Activated T-helper 2 cell treated with anti-CD3 and anti-CD28 coated beads, Interferon-gamma antibody, Interleukin-2, Interleukin-4, amounts not matched to agents 10 μg/mL and 5 μg/mL and 100 μg/mL, durations not matched to agents 14 hours and 24 hours and 36 hours (primary cell): ENCODE measurements at places on chromosomes 7 and 10. TPM values are rescaled to one million over a fixed set of nuclear protein-coding genes. Genes with fewer than 3 reads are reported as not detected.

The PIP gene
- not detected in 2 replicates for total RNA-seq

The SEMA3E gene
- not detected in 2 replicates for total RNA-seq

The FAM53B gene
- total RNA-seq = 18.1 and 19.3 TPM in 2 replicates

The CPA1 gene
- total RNA-seq = not detected in 2 replicates

The INMT gene
- not detected in 2 replicates for total RNA-seq

The VTI1A gene
- total RNA-seq = 33.6 and 39.5 TPM in 2 replicates

The CRHR2 gene
- not detected in 2 replicates for total RNA-seq

GRCh38 chr10:61890430-61890829, 11.1 kb upstream of the ARID5B start:
- no peak for DNase-seq
- no peak overlapping the region for H3K4me3 ChIP-seq
- H3K27ac ChIP-seq = no peak overlapping the region
- H3K27me3 ChIP-seq = no peaks in the 10 kb centered on the region

GRCh38 chr10:61099756-61100155, 155.8 kb upstream of the RHOBTB1 start:
- no peaks in the 10 kb centered on the region for H3K36me3 ChIP-seq
- H3K4me1 ChIP-seq = peaks cover 3% of the 10 kb centered on the region

- H3K4me1 ChIP-seq = no peaks in the 10 kb centered on the region
- no peak for DNase-seq
- no peak overlapping the region for H3K4me3 ChIP-seq
- no peaks in the 10 kb centered on the region for H3K36me3 ChIP-seq
- H3K27me3 ChIP-seq = no peaks in the 10 kb centered on the region
Measured at GRCh38 chr7:68840991-68841390, 757.3 kb upstream of the AUTS2 start.

GRCh38 chr10:12797471-12798262, 203.8 kb downstream of the CCDC3 start:
- no peak for DNase-seq
- no peaks in the 10 kb centered on the region for H3K27me3 ChIP-seq
- no peak overlapping the region for H3K27ac ChIP-seq
- H3K4me1 ChIP-seq = no peaks in the 10 kb centered on the region
- H3K36me3 ChIP-seq = no peaks in the 10 kb centered on the region

DNA sequence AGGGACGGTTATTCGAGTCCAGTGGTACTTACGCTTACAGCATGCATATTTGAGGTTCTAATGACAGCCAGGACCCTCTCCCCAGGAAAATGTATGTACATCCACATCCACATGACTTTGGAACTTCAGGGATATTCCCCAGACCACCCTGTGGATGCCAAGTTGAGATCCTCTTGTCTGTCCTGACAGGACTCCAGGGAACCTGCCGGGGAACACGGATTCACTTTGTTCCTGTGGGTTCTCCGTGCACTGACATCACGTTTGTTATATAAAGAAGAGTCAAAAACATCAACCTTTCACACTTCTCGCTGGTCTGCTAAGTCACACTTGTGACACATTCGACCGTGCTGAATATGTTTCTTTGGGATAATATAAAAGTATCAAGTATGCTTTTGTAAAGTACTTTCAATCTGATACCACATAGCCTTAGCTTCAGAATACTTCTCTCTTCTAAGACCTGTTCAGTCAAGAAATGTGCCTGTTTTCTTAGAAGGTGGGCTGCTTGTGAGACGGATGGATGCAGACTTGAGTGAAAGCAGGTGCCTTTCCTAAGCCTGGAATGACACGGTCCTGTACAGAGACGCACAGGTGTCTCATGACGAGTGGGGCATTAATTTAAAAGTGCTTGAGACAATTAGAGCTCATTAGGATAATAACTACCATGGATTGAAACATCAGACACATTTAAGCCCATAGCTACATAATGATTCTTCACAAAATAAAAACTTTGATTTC, 38.7 kb downstream of the CALML5 start:
- H3K27ac ChIP-seq = no peak overlapping the region
- DNase-seq = peak; percentile 4
- H3K4me1 ChIP-seq = peaks cover 7% of the 10 kb centered on the region
- H3K4me3 ChIP-seq = no peak overlapping the region

DNA sequence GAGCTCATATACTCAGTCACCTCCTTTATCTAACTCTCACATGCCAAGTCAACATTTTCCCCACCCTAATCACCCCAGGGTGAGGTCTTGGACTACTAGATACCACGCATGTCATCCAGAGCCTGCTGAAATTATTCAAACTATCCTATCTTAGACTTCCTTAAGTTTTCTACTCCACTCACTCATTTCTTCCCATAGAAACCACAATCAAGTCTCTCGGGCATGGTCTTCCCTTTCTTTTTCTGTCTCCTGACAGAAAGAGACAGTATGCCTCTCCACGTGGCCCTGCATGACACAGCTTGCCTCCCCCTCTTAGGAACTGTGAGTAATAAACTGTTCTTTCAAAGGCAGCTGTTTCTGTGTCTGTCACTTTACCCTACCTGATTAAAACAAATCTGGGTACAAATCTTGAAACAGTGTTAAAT, 29.4 kb downstream of the TAS2R41 start:
- H3K27ac ChIP-seq = no peak overlapping the region
- H3K36me3 ChIP-seq = no peaks in the 10 kb centered on the region
- H3K4me3 ChIP-seq = no peak overlapping the region
- H3K27me3 ChIP-seq = no peaks in the 10 kb centered on the region
- no peak for DNase-seq
- H3K4me1 ChIP-seq = peaks cover 4% of the 10 kb centered on the region

DNA sequence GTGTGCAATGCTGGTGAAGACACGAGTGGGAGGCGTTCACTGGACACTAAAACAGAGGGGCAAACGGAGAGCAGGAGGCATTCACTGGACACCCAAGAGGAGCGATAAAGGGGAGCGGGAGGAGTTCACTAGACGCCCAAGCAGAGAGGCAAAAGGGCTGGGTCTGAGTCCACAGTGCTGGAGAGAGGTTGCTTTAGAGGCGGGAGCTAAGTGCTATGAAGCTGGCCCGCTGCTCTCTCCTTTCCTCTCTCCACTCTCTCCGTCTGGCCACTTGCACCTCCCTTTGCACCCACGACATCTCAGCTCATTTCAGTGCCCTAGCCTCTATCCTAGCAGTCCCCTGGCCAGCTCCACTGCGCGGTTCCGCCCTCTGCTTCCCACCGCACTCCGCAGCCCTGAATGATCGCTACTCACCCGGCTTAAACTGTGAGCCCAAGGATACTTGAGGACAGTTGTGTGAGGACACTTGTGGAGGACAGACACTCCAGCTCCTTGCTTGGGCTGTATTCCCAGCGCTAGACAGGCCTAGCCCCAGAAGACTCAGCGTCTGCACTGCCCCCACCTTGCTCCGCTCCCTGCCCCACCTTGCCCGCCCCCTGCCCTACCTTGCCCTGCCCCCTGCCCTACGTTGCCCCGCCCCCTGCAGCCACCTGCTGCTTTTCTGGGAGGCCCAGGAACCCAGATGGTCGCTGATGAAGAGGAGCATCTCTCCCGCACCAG, 78.8 kb upstream of the CPXM2 start:
- no peak overlapping the region for H3K27ac ChIP-seq
- no peak for DNase-seq
- no peak overlapping the region for H3K4me3 ChIP-seq

DNA sequence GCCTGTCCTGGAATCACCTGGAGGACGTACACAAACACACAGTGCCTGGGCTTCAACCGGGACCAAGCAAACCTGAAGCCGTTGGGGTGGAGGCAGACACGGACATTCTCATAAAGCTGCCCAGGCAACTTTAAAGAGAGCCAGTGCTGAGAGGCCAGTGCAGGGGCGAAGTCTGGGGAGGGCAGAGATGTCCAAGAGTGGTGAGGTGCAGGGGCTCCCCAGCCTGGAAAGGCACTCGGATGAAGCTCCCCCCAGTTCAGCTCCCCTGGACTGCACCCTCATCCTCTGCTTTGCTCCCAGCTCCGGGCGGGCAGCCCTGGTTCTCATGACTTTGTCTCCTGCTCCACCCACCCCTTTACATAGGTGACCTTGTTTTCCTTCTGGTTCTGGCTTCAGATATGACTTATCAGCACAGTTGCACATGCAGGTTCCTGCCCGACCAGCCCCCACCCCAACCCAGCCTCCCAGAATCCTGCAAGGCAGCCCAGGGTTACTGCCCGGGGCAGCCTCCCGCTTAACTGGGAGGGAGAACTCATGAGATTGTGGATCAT, 60.8 kb upstream of the EEPD1 start:
- no peak overlapping the region for H3K4me3 ChIP-seq
- no peak overlapping the region for H3K27ac ChIP-seq
- no peaks in the 10 kb centered on the region for H3K36me3 ChIP-seq
- peaks cover 6% of the 10 kb centered on the region for H3K27me3 ChIP-seq

- no peaks in the 10 kb centered on the region for H3K27me3 ChIP-seq
- peaks cover 2% of the 10 kb centered on the region for H3K4me1 ChIP-seq
- DNase-seq = no peak
- H3K4me3 ChIP-seq = no peak overlapping the region
- no peaks in the 10 kb centered on the region for H3K36me3 ChIP-seq
Measured at GRCh38 chr7:40969641-40970040, 733.2 kb downstream of the INHBA start.

GRCh38 chr10:93999401-93999851, 5.7 kb downstream of the PLCE1 start:
- H3K36me3 ChIP-seq = no peaks in the 10 kb centered on the region
- H3K4me3 ChIP-seq = no peak overlapping the region
- H3K27me3 ChIP-seq = peaks cover 37% of the 10 kb centered on the region
- H3K4me1 ChIP-seq = no peaks in the 10 kb centered on the region
- H3K27ac ChIP-seq = no peak overlapping the region

GRCh38 chr7:113159746-113160339, 41.5 kb upstream of the SMIM30 start:
- H3K36me3 ChIP-seq = no peaks in the 10 kb centered on the region
- H3K27me3 ChIP-seq = peaks cover 5% of the 10 kb centered on the region
- no peaks in the 10 kb centered on the region for H3K4me1 ChIP-seq
- no peak overlapping the region for H3K27ac ChIP-seq
- no peak overlapping the region for H3K4me3 ChIP-seq

DNA sequence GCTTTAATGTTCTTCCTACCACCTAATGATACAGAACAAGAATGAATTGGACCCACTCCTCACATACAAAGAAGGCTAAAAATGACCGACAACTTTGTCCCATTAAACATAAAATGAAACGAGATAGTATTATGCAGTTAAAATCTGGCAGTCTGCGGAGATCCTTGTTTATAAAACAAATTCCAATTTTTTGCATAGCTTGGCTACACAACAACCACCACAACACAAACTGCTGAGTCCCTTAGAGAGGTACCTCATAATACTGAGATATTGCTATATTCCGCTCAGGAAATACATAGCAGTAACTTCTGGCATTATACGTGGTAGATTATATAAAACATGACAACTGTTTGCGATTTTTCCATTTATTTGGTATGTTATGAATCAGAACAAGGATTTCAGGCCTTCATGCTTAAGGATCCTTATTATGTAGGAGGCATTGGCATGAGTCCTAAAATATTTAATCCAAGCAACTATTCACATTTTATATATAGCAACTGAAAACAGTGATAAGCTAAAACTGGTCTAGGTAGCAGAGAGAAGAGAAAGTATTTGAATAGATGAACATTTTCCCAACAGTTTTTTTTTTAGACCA, 96.0 kb downstream of the ANK3 start:
- H3K27ac ChIP-seq = no peak overlapping the region
- no peaks in the 10 kb centered on the region for H3K27me3 ChIP-seq
- DNase-seq = no peak

GRCh38 chr7:94848531-94848930, 58.9 kb upstream of the PPP1R9A start:
- no peaks in the 10 kb centered on the region for H3K4me1 ChIP-seq
- no peak overlapping the region for H3K4me3 ChIP-seq
- H3K27me3 ChIP-seq = no peaks in the 10 kb centered on the region
- no peaks in the 10 kb centered on the region for H3K36me3 ChIP-seq
- DNase-seq = no peak

DNA sequence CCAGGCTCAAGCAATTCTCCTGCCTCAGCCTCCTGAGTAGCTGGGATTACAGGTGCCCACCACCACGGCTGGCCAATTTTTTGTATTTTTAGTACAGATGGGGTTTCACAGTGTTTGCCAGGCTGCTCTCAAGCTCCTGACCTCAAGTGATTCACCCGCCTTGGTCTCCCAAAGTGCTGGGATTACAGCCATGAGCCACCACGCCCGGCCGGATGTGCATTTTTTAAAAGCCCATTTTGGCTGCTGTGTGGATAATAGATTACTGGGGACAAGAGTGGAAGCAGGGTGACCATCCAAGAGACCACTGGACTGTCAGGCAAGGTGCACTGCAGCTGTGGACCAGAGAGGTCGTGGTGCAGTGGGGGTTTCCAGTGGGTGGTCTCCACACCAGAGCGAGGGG, 21.4 kb downstream of the HKDC1 start:
- no peaks in the 10 kb centered on the region for H3K36me3 ChIP-seq
- H3K4me1 ChIP-seq = peaks cover 2% of the 10 kb centered on the region
- H3K27me3 ChIP-seq = no peaks in the 10 kb centered on the region
- no peak overlapping the region for H3K27ac ChIP-seq

DNA sequence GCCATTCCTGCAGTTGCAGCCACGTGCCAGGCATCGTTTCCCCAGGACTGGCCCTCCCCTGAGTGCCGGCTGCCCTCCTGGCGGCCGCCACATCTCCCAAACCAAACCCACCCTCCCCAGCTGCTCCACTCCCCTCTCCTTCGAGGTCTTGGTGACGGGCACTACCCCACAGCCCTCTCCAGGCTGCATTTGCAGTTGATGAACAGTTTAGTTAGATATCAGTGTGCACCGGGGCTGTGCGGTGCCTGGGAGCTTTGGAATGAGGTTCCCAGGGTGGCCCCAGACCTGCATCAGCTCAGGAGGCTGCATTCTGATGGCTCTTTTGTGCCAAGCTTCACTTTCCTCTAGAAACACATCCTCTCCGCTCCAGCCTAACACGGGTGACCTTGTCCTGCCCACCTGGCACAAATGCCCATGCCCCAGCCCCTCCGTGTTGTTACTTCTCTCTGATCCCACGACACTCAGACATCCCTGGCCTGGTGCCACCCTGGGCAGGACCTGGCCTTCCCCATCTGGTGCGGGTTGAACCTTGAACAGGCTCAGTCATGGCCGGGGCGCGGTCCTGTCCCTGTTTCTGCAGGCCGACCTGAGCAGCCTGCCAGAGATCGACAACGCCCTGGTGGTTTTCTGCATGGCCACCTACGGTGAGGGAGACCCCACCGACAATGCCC, 14.5 kb downstream of the TMEM120A start:
- no peaks in the 10 kb centered on the region for H3K27me3 ChIP-seq
- H3K36me3 ChIP-seq = peaks cover 11% of the 10 kb centered on the region
- no peak overlapping the region for H3K27ac ChIP-seq
- DNase-seq = no peak
